ENCODE measurements at places on chromosomes 13 and 19. TPM values are rescaled to one million over a fixed set of nuclear protein-coding genes. Genes with fewer than 3 reads are reported as not detected.

Gene TRPM4
- 31.7 TPM for polyA plus RNA-seq

Gene LILRA1
- 0.33 TPM for polyA plus RNA-seq

Gene FARP1
- polyA plus RNA-seq = 111 TPM

Gene UGGT2
- polyA plus RNA-seq = 45.1 TPM

Gene CNMD
- 7.3 TPM for polyA plus RNA-seq

Gene NLRP7
- 0.07 TPM for polyA plus RNA-seq

Gene ZNF506
- polyA plus RNA-seq = 44.6 TPM

Gene GRIN2D
- polyA plus RNA-seq = 0.58 TPM

Gene KLK12
- 0.51 TPM for polyA plus RNA-seq

Gene MEF2B
- polyA plus RNA-seq = 3.6 TPM

Gene C19orf81
- not detected for polyA plus RNA-seq

Gene GJB6
- polyA plus RNA-seq = 0.97 TPM

Gene RGS9BP
- polyA plus RNA-seq = 0.07 TPM

Gene CFD
- polyA plus RNA-seq = 31.4 TPM

Gene LILRA6
- polyA plus RNA-seq = 0.56 TPM

Measured in right lung (tissue), 10 donors.